ENCODE measurements at places on chromosomes 7 and 10. TPM values are rescaled to one million over a fixed set of nuclear protein-coding genes. Genes with fewer than 3 reads are reported as not detected.

OPN1SW gene
- total RNA-seq, result not detected

- no peaks in the 10 kb centered on the region for H3K36me3 ChIP-seq
- H3K4me1 ChIP-seq, result peaks cover 6% of the 10 kb centered on the region
- no peaks in the 10 kb centered on the region for H3K27me3 ChIP-seq
- no peak overlapping the region for H3K27ac ChIP-seq
Measured at GRCh38 chr7:143504215-143504936, 26.7 kb downstream of the TAS2R41 start.

SLC26A5 gene
- total RNA-seq, result 1.9 TPM

DNA sequence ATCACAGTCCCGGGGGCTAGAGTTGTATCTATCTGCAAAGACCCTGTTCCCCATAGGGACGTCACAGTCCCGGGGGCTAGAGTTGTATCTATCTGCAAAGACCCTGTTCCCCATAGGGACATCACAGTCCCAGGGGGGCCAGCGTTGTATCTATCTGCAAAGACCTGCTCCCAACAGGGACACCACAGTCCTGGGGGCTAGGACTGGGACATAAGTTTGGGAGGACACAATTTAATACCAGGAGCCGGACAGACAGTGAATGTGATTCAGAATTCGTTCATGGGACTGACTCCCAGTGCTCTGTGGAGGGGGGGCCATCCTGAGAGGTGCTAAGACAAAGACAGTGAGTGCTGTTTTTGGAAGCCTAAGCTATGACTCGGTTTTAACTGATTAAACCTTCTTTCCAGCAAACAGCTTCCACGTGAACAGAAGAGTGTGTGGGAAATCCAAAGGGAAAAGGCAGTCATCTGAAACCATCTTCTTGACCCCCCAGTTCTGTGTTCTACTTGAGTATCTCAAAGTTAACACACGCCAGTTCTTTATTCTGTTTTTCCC is 153.0 kb downstream of the DIP2C start:
- H3K27ac ChIP-seq, result no peak overlapping the region
- H3K36me3 ChIP-seq, result no peaks in the 10 kb centered on the region
- no peak for DNase-seq
- H3K4me3 ChIP-seq, result no peak overlapping the region

DNA sequence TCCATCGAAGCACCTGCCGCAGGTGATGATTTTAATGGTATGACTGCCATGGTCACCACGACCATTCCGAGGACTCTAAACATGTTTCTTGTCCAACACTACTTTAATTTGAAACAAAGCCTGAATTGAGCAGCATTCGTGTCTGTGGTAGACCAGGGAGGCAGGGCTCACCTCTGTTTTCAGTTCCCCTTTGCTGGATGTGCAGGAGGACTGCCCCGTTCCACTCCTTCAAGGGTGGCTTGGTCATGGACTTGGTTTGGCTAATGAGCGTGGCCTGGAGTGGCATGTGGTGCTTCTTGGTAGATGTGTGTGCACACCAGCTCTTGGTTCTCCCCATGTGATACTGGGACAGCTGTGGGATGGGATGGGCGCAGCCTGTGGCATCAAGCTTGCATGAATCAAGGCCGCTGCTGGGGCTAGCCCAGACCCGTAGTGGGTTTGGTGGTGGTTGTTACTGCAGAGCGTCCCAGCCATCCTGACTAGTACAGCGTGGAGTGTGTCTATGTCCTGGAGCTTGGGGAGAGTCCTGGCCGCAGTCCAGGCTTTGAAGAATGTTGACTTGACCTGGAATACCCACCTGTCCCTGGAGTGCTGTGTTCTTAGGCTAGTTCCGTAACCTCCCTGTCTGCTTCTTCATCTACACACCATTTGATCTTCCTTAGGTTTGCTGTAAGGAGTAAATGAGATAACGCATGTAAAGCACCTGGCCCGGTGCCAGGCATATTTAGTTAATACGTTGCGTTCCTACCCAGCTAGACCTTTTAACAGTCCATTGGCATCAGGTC is 34.8 kb downstream of the MGMT start:
- DNase-seq, result peak; percentile 18
- H3K36me3 ChIP-seq, result no peaks in the 10 kb centered on the region
- no peaks in the 10 kb centered on the region for H3K4me1 ChIP-seq
- H3K27ac ChIP-seq, result no peak overlapping the region
- no peak overlapping the region for H3K4me3 ChIP-seq

DNA sequence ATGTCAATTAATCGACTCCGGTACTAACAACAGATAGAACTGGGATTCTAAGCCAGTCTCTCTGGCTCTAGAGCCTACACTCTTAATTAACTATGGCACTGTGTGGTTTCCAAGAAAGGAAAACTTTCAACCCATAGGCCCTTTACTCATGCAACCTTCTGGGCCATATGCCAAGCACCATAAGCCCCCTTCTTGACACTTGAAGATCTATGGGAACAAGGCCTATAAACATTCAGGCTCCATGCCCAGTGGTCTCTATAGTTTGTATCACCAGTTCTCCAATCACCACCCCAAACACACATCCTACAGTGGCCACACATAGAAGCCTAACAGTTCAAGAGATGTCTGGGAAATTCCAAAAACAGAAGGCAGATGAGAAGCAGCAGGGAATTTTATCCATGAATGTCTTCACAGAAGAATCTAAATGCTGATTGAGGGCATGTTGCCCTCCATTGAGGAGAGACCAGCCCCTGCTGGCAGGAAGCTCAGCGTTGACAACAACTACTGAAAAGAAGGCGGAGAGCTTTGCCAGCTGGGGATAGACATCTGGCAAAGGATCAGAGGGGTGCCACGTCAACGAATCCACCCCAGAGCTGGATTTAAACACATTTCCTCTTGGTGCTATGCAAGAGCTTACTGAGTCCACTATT is 64.4 kb downstream of the GRM3 start:
- H3K4me1 ChIP-seq, result no peaks in the 10 kb centered on the region
- no peaks in the 10 kb centered on the region for H3K36me3 ChIP-seq
- no peak for DNase-seq
- H3K27ac ChIP-seq, result no peak overlapping the region
- no peaks in the 10 kb centered on the region for H3K27me3 ChIP-seq

ZNF735 gene
- not detected for total RNA-seq

HOXA9 gene
- 0.63 TPM for total RNA-seq

All from thyroid gland (tissue), 4 donors.